ENCODE measurements at places on chromosomes 12 and 14. TPM values are rescaled to one million over a fixed set of nuclear protein-coding genes. Genes with fewer than 3 reads are reported as not detected.

KRT73 gene
- total RNA-seq, result not detected

ZDHHC22 gene
- not detected for total RNA-seq

RNASE4 gene
- 7.0 TPM for total RNA-seq

SERPINA9 gene
- not detected for total RNA-seq

LHX5 gene
- not detected for total RNA-seq

SMOC1 gene
- total RNA-seq, result not detected

GPRC5D gene
- not detected for total RNA-seq

RPL10L gene
- total RNA-seq, result not detected

LMO3 gene
- not detected for total RNA-seq

KIF26A gene
- total RNA-seq, result 0.14 TPM
